ENCODE measurements at places on chromosomes 13 and 19.

- DNase-seq, result no peak
Observed at GRCh38 chr13:44760434-44760833, 184.3 kb upstream of the TSC22D1 start.

- DNase-seq, result peak; percentile 62
Observed at GRCh38 chr19:42176990-42177685, 40.3 kb downstream of the DEDD2 start.

DNA sequence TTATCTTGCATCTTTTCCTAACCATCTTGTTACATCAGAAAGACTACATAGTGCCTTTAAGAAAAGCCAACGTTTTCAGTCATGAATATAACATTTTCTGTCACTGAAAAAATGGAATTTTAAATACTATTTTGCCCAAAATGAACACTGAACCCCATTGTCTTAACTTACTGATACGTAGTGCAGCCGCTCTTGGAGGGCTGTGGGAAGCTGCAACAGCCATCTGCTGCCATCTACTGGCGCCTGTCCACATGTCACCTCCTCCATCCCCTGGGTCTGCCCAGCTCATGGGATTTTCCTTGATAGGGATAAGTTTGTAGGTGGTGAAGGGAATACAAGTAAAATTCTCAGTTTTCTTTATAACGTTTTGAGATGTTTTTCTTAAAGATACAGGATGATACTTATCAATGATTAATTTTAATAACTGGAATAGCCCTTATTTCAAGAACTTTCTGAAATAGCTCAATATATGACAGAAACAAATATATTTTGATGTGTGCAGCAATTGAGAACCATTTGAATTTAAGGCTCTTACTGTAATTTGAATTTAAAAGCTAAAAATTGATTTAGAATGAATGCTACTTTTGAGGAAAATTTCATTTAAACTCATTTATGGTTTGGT is 73.7 kb downstream of the GGACT start:
- peak; percentile 86 for DNase-seq

- DNase-seq, result no peak
Observed at GRCh38 chr19:50657222-50657669, 8.0 kb downstream of the C19orf81 start.

- no peak for DNase-seq
Observed at GRCh38 chr13:45406421-45406820, 11.8 kb downstream of the SLC25A30 start.

- no peak for DNase-seq
Observed at GRCh38 chr13:23567906-23568460, 2.2 kb upstream of the TNFRSF19 start.

All from 8988T (cell line).